ENCODE measurements at places on chromosomes 7 and 10. TPM values are rescaled to one million over a fixed set of nuclear protein-coding genes. Genes with fewer than 3 reads are reported as not detected.

DNA sequence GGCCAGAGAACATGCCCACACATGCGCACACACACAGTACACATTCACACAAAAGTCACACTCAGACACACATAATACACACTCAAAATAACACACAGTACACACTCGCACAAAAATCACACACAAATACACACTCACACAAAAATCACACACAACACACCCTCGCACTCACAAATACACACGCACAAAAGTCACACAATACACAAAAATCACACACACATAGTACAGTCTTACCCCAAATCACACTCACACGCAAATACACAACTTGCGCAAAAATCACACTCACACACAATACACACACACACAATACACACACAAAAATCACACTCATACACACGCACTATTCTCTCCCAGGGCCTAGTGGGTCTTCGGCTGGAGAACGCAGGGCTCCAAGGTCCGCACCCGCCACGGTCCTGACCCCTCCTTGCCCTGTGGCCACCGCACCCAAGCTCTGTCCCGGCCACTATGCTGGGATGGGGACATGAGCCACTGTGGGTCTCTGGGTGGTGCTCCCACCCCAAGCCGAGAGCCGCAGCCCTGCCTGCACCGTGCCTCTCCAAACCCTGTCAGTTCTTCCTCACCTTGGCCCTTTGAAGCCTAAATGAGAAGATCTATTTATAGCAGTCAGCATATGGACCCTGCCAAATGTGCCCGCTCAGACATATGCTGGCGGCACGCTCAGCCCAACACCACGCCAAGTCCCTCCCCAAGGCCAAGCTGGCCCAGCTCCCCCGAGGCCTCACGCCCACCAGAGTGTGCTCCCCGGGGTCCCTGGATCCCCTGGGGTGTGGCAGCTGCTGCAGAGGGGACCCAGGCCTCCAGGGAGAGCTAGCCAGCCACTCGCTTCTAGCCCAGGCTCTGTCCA, 55.9 kb downstream of the ELFN1 start:
- no peak for DNase-seq

DNA sequence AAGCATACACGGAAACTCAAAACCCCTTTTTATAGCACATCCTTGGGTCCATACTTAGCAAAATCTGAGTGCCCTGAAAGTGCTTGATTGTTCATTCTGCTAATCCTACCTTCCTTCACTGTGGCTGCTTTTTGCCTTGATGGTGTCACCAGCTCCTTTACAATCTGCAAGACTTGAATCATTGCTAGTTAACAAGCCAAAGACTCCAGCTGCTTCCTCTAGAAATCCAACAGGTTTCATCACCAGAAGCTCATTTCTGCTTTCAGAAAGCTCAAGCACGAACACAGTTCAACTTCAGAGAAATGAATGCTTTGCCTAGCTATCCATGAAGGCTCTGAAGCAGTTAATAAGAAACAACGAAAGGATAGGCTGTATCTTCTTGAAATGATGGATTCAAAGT, 38.0 kb downstream of the USP6NL start:
- DNase-seq: no peak

GRCh38 chr10:82925547-82925946, 1050.6 kb downstream of the NRG3 start:
- DNase-seq: no peak

SKIDA1 gene
- total RNA-seq: 6.3 TPM

UCMA gene
- total RNA-seq: not detected
